Hepatocyte (in vitro differentiated cells): ENCODE measurements at places on chromosomes 7 and 10. TPM values are rescaled to one million over a fixed set of nuclear protein-coding genes. Genes with fewer than 3 reads are reported as not detected.

ASIC3 gene
- 2.1 and 7.0 TPM in 2 replicates for polyA plus RNA-seq

DNA sequence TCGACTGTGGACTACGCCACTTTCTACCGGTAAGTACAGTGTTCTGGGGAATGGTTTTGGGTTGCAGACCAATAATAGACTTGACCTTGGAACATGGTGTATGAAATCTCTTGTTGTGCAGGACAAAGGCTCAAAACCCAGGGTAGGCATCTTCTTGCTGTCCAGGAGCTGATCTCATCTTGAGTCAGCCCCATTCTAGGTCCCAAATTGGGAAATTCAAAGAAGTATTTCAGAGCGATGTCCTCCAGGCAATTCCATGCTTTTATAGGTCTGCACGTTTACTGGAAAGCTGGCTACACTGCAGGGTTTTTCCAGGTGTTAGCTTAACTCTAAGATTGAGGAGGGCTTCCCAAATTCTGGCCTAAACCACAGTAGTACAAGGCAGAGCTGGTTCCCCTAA, 180.7 kb downstream of the BMPER start:
- H3K4me1 ChIP-seq = no peaks in the 10 kb centered on the region
- no peaks in the 10 kb centered on the region for H3K36me3 ChIP-seq
- H3K4me3 ChIP-seq = no peak overlapping the region
- no peak for DNase-seq

TET1 gene
- polyA plus RNA-seq = 2.4 and 3.2 TPM in 2 replicates

- H3K4me1 ChIP-seq = peaks cover 21% of the 10 kb centered on the region
- no peaks in the 10 kb centered on the region for H3K27me3 ChIP-seq
- DNase-seq = no peak
- no peaks in the 10 kb centered on the region for H3K36me3 ChIP-seq
- H3K27ac ChIP-seq = peak overlapping the region; percentile 93
Observed at GRCh38 chr10:16439295-16439694, 2.5 kb downstream of the PTER start.

FBXL13 gene
- polyA plus RNA-seq = 0.10 and 0.30 TPM in 2 replicates

PRSS1 gene
- polyA plus RNA-seq = 67.6 and 78.5 TPM in 2 replicates

VAX1 gene
- not detected in 2 replicates for polyA plus RNA-seq

DNA sequence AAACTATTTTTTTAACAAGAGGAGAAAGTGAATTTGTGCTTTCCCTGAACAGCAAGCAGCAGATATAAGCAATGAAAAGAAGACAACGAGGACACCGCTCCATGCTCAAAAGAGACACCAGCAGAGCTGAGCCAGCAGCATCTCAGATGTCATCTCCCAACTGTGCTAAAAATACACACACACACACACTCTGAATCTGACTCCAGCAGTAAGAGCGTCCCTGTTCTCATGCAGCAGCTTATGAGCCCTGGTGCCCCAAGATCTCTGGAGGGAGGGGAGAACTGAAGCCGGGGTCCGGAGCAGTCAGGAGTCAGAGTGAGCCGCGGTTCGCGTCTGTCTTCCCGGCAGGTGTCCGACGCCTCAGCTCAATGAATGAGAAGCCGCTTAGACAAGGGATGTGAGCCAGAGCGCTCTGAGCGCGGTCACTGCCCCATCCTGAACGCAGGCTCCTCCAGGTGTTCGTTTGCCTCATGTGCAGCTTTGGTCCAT, 49.2 kb downstream of the SVIL start:
- H3K27me3 ChIP-seq = no peaks in the 10 kb centered on the region
- H3K36me3 ChIP-seq = no peaks in the 10 kb centered on the region
- peaks cover 19% of the 10 kb centered on the region for H3K4me1 ChIP-seq
- DNase-seq = no peak

DNA sequence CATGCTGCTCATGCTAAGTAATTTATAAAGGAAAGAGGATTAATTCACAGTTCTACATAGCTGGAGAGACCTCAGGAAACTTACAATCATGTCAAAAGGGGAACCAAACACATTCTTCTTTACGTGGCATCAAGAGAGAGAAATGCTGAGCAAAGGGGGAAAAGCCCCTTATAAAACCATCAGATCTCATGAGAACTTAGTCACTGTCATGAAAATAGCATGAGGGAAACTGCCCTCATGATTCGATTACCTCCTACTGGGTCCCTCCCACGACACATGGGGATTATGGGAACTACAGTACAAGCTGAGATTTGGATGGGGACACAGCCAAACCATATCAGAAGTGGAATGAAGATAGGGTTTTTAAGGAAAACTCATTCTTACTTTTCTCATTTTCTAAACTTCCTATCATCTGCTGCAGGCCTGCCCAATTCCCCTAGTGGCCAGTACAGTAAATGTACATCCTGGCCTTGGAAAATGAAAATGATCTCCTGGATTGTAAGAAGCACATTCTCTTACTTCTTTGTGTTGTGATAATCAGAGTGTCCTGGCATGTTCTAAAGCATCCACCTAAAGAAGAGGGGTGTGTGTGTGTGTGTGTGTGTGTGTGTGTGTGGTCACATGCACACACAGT, 421.5 kb downstream of the LRMDA start:
- no peaks in the 10 kb centered on the region for H3K36me3 ChIP-seq
- H3K4me3 ChIP-seq = no peak overlapping the region
- H3K27ac ChIP-seq = no peak overlapping the region
- no peak for DNase-seq
- H3K4me1 ChIP-seq = no peaks in the 10 kb centered on the region

DNA sequence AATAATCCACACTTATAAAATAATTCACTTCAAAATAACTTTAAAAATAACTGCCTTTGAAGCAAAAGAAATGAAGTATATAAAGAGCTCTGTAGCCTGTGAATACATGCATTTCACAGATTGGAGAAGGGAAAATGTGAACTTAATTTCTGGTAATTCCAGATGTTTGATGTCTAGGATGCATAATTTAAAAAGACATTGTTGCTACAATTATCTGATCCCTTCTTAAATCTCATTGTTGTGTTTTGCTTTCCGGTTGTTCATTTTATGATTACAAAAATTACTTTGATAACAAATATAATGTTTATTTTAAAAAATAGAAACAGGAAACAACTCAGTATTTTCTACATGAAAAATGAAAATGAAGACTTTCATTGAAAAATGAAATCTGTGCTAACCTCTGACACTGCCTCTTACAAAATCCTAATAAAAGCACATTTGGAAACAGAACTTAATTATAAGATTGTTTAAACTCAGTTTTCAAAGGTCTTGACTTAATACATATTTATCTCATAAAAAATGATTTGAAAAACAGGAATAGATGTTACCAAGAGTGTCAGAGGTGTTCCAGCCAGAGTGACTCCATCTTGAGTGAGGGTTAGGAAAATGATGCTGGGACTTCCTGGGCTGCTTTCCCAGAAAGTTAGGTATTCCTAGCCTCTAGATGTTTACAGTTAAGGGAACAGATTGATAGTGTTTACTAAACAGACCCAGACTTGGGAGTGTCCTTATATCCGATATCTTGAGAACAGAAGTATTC, 516.6 kb upstream of the SEMA3D start:
- no peaks in the 10 kb centered on the region for H3K27me3 ChIP-seq
- no peak for DNase-seq
- H3K27ac ChIP-seq = no peak overlapping the region
- no peaks in the 10 kb centered on the region for H3K4me1 ChIP-seq
- H3K4me3 ChIP-seq = no peak overlapping the region

DNA sequence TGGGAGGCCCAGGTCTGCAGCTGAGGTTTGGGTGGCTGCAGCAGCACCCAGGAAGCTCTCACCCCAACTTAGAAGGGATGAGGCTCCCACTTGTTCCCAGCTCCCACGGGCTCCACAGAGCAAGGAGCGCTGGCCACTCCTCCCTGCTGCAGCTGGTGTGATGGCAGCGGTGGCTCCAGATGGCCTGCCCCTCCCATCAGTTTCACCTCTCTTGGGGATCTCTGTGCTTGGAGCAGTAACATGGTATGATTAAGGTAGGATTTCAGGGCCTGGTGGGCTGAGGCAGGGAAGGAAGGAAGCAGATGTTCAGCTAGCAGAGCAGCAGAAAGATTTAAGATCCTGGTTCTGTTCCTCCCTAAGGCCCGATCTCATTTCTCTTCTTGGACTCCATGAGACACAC, 66.8 kb upstream of the KIF5B start:
- no peak overlapping the region for H3K4me3 ChIP-seq
- H3K4me1 ChIP-seq = no peaks in the 10 kb centered on the region
- DNase-seq = no peak

- no peaks in the 10 kb centered on the region for H3K27me3 ChIP-seq
- H3K4me3 ChIP-seq = no peak overlapping the region
- H3K36me3 ChIP-seq = no peaks in the 10 kb centered on the region
- no peaks in the 10 kb centered on the region for H3K4me1 ChIP-seq
Observed at GRCh38 chr7:126780993-126781392, 471.7 kb downstream of the GRM8 start.

WDR86 gene
- 12.4 and 19.1 TPM in 2 replicates for polyA plus RNA-seq
